NCI-H524 (cell line): ENCODE measurements at places on chromosomes 5 and 9.

- peak; percentile 50 for DNase-seq
Observed at GRCh38 chr9:38419181-38419580, 5.1 kb downstream of the IGFBPL1 start.

GRCh38 chr5:9507974-9508373, 37.9 kb downstream of the SEMA5A start:
- no peak for DNase-seq

DNA sequence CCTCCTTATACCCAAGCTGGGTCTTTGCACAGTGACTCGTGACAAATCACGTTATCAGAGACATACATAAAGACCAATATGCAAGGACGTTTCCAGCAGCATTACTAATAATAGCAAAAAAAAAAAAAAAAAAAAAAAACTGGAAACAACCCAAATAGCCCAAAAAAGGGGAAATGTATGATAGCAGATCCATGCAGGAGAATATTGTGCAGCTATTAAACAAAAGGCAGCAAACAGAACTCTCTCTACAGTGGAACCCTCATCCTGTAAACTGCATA, 37.7 kb downstream of the C5orf15 start:
- no peak for DNase-seq

- DNase-seq, result no peak
Observed at GRCh38 chr9:128787659-128788058, 606 bp downstream of the TBC1D13 start.

- DNase-seq, result peak; percentile 63
Observed at GRCh38 chr5:147857302-147858129, 21.0 kb upstream of the SCGB3A2 start.

DNA sequence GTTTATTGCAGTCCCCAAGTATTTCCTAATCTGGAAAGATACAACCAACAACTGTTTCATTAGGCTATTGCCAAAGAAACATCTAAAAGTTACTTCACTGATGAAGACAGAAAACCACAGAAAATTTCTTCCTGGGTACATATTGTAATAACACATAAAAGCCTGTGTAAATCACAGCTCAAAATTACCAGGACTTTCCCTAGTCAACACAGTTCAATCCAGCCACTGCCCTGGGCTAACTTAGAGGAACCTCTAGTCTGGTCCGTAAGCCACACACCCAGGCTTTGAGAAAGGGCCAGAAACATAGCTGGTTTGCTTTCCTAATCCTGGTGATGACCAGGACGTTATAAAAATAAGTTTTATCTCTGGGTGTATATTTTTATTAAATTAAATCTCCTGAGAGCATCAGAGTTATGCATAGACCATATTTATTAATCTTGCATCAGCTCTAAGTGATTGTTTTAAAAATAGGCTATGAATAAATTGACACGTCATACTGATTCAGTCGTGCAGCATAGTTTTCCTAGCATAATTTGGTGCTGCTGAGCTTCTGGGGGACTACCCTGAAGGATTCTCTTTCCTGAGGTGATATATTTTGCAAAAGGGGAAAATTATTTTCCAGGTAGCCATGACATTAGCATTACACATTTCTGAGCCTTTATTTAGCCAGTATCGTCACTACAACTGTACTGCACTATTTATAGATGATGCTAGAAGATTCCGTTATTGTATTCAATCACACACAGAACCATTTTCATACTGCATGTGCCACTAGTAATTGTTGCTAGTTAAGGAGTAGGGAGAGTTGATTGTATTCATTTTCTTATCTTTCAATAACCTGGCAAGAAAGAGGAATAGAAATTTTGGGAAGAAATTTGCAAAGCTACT, 12.6 kb upstream of the MUSK start:
- DNase-seq, result no peak

DNA sequence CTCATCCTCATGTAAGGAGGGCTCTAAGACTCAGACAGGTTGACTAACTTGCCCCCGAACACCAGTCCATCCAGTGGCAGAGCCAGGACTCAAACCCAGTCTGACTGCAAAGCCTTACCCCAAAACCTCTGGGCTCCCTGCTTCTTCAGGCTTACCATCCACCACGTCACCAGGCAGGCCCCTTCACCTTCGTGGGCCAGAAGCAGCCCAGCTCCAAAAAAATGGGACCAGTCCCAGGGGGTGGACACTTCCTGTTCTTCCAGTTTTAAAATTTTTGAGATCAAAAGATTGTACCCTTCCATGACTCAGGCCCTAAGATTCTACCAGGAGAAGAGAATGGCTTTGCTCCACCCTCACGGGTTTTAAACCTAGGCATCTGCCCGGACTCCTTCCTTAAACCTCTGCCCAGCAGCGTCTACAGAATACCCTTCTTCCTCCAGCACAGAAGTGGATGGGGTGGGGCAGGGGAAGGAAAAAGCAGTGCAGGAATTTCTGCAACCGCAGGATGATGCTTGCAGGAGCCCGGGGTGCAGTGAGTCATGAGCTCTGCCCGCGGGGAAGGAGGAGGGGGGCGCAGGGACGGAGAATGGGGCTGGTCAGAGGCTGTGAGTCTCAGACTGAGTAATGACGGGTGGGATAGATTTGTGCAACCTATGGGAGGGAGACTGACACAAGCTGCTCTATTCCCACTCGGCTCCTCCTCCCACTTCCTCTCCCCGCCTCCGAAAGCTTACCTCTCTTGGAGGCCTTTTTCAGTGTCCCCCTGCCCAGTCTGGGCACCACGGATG, 50.4 kb upstream of the STXBP1 start:
- DNase-seq, result no peak

DNA sequence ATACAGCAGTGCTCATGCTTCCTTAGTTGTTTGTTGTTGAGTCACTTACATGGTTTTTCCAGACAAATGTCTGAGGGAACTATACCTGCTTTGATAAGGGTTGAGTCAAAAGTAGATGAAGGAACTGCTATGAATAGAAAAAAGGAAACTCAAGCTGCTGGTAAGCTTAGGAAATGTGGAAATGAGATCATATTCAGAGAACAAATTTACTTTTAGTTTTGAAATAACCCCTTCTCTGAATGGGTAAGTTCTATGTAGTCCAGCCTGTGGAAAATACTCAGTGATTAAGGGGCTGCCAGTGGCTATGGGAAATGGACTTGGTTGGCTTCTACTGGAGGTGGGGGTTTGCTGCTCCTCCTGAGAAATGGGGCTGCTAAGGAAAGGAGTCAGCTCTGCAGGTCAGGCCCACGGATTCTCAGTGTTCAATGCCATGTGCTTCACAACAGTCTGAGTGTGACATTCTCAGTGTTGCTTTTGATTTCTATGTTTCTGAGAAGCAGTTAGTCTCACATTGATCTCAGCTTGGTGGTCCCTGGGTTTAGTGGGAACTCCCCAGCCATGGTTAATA, 47.7 kb upstream of the GLRX start:
- no peak for DNase-seq

DNA sequence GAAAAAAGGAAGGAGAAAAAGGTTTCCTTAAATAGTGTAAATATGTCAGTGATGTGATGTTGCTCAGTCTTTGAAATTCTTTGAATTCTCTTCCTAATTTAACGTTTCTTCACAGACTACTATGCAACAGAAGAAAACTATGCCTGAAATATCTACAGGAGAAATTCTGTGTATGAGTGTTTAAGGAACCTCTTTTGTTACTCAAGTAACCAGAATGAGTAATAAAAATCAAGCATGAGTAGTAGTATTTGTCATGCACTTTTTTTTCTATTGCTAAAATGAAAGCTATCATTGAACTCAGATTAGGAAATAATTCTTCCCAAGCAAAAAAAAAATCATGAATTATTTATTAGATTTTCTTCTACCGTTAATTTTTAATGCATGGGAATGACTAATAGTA, 20.3 kb upstream of the THG1L start:
- DNase-seq, result no peak

GRCh38 chr5:68033961-68034571, 181.5 kb upstream of the PIK3R1 start:
- DNase-seq, result no peak

DNA sequence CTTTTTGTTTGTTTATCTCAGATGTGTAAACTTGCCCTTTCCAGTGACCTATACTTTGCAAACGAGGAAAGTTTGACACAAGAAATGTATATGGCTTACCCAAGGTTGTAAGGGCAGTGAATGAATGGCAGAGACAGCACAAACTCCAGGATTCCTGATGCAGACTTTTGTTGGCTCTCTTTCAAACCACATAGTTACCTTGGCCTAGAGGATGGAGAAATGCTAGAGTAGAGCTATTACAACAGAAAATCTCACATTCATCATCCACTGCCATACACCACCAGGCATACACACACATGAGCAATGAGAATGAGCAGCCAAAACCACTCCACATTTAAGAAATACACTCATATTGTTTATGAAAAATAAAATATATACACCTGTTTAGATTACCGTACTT, 387.0 kb downstream of the TLR4 start:
- no peak for DNase-seq

- no peak for DNase-seq
Observed at GRCh38 chr9:127455324-127455992, 4.1 kb downstream of the LRSAM1 start.

- no peak for DNase-seq
Observed at GRCh38 chr5:159899067-159900049, 16.9 kb upstream of the ADRA1B start.

GRCh38 chr9:99569840-99570239, 251.8 kb upstream of the NR4A3 start:
- no peak for DNase-seq

- DNase-seq, result no peak
Observed at GRCh38 chr9:13960011-13960765, 353.8 kb downstream of the NFIB start.
